ENCODE measurements at places on chromosomes 6 and 20. TPM values are rescaled to one million over a fixed set of nuclear protein-coding genes. Genes with fewer than 3 reads are reported as not detected.

GRCh38 chr6:157229132-157229618 is 94.1 kb downstream of the TMEM242 start:
- DNase-seq = no peak

- DNase-seq = peak; percentile 69
Measured at GRCh38 chr6:33118525-33119123, 42.8 kb downstream of the HLA-DPB1 start.

- no peak for DNase-seq
Measured at GRCh38 chr6:36210182-36210581, 13.6 kb downstream of the BRPF3 start.

- peak; percentile 27 for DNase-seq
Measured at GRCh38 chr6:27295301-27296079, 16.6 kb downstream of the POM121L2 start.

GRCh38 chr20:49045440-49046086 is 549 bp upstream of the CSE1L start:
- peak; percentile 66 for DNase-seq

DNA sequence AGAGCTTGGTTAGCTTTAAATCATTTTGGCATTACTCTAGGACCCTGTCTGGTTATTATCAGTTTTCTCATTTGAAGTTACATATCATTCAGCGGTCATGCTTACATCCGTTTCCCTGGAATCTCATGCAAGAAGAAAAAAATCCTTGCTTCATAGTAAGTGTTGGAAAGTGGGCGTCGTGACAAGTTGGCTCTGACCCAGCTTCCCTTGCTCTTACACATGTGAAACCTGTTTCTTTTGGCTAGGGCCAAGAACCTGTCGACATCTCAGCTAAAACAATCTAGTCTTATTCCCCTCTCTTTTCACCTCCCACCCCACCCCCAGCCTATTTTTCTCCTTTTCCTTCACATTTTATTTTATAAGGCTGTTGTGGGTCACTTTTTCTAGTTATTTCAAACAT is 45.5 kb downstream of the ANKS1A start:
- peak; percentile 83 for DNase-seq

DNA sequence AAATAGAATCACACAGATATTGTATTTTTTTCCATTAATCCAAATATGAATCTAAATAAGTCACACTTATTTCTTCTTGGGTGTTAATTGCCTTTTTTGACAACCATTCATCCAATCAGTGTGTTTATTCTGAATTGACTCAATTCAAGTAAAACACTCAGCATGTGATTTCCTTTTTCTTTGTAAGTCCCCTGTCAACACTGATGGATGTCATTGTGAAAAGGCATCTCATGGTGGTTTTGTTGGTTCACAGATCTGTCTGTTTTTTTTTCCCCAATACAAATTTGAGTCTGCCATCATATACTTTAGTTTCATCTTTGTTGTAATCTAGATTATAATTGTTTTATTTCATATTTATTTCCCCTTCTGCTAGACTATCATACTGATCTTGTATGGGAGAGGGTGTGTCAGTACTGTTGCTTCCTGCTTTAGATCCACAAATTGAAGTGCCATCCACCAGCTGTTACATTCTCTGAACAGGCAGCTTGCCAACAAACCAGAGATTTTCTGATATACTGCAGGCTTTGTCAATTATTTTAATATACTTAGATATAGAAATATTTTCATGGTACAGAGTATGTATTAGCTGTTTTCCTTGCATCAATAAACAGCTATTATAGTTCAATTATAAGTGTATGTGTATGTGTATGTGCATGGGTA is 64.2 kb upstream of the FLRT3 start:
- DNase-seq = no peak

DNA sequence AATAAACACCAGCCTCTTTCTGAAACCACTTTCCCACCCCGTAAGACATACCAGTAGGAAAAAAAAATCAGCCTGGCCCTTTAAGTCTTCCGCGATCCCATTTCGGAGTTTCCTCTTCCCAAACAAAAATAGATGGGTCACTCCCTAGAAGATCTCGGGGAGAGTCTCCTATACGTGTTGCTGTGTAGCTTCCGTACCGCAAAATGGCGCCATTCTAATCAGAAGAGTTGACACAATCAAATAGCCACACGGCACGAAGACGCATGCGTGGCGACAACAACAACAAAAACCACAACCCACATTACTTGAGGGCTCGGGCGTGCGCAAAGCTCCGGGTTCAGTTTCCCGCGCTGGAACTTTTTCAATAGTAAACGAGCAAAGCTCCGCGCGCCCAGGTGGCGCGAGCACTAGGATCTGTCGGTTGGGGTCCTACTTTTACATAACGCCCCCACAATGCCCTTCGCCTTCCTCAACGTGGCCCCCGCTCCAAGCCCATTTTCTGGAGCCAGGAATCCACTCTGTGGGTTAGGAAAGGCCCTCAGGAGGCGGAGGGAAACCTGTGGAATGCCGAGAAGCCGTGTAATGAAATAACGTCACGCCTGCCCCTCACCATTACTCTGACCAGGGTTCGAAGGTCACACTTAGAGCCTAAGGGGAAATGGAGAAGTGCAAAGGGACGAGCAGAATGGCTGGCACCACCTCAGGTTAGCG is at the start of gene GPANK1:
GPANK1 (minus strand) TSS at position 208 of the 711 bp plus-strand sequence. CDS start 519 bp downstream, outside the sequence.
- DNase-seq = peak; percentile 95

- no peak for DNase-seq
Measured at GRCh38 chr6:17442196-17442595, 48.8 kb downstream of the CAP2 start.

- no peak for DNase-seq
Measured at GRCh38 chr6:153210083-153210482, 79.0 kb upstream of the RGS17 start.

- DNase-seq = no peak
Measured at GRCh38 chr20:8647961-8648441, 420.9 kb upstream of the PLCB4 start.

DNA sequence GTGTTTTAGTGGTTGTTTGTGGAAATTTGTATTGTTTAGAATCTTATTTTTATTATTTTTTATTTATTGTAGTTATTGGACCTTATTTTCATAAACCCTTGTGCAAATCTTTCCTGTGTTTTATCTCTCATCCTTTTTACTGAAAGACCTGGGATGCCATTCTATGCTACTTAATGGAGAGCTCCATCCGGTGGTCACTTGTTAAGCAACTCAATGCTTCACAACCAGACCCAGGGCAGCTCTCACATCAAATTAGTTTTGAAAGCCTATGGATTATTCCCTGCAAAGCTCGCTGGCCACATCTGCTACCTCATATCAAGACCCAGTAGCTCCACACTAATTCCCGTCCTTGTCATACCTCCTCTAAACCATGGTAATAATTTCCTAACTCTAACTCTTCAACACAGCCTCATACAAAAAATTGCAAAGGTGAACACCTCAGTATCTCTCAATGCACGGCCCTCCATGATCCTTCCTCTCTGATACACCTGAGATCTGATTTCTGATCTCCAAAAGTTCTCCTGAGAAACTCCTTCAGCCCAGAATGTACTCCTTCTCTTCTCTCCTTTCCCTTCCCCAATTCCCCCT is 296.6 kb upstream of the MANEA start:
- no peak for DNase-seq

DNA sequence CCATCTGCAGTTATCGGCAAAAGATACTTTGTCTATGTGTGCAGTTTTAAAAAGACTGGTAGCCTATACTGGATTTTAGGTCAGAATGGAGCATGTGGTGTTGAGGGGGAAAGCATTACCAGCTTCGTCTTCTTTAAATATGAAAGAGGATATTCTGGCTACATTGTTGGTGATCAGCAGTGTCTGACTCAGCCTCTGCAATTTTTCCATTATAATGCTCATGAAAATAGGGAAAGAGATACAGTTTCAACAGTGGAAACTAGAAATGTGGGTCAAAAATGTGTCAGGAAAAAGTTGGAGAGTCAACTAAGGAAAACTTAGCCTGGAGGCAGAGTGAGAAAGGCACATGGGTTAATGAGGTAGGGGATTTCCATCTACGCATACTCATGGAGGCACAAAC is 45.2 kb downstream of the HDGFL1 start:
- DNase-seq = no peak

GRCh38 chr6:3627501-3627900 is 124.0 kb downstream of the PXDC1 start:
- DNase-seq = no peak

GRCh38 chr20:12455148-12455547 is 537.5 kb downstream of the BTBD3 start:
- DNase-seq = no peak

The TENT5A gene
- 0.60 TPM for total RNA-seq

The GHRH gene
- not detected for total RNA-seq

The SPDEF gene
- not detected for total RNA-seq

The B3GAT2 gene
- total RNA-seq = not detected

The TMEM170B gene
- total RNA-seq = 2.0 TPM

The BLOC1S5 gene
- 13.7 TPM for total RNA-seq

The HRH3 gene
- total RNA-seq = not detected

The HCRTR2 gene
- total RNA-seq = not detected

The HLA-DMB gene
- total RNA-seq = under 0.01 TPM

Measured in lung microvascular endothelial cell (primary cell).